NCI-H345 (cell line): ENCODE measurements at places on chromosomes 7 and 10.

DNA sequence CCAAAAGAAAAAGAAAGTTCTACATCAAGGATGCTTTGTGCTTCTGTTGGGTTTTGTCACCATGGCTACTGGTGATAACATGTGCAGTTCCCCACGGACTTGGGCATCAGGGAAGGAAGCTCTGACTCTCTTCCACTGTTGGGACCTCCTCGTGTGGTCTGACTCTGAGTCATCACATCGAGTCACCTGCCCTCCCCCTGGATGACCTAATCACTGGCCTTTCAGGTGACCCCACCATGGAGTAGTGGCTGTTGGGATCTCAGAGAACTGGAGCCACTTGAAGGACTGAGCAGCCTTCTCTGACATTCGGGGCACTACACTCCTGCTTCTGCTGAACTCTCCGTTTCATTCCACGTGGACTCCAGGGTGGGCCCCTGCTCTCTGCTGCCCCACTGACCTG lies 60.8 kb upstream of the DOCK1 start:
- no peak for DNase-seq

DNA sequence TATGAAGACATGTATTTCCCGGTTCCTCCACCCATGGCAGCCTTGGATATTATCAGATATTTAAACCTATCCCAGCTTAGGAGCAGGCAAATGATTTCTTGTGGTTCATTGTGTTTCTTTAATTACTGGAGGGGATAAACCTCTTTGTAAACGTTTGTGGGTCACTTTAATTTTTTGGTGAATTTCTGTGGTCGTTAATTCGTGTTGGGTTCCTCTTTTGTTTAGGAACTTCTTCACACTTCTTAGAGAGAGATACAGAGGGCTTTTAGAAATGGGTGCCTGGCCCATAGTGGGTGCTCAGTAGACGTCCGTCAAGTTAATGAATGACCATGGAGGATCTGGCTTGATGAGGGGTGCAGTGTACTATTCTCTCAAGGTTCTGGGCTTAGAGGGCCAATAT lies 27.2 kb upstream of the NUB1 start:
- DNase-seq: no peak

DNA sequence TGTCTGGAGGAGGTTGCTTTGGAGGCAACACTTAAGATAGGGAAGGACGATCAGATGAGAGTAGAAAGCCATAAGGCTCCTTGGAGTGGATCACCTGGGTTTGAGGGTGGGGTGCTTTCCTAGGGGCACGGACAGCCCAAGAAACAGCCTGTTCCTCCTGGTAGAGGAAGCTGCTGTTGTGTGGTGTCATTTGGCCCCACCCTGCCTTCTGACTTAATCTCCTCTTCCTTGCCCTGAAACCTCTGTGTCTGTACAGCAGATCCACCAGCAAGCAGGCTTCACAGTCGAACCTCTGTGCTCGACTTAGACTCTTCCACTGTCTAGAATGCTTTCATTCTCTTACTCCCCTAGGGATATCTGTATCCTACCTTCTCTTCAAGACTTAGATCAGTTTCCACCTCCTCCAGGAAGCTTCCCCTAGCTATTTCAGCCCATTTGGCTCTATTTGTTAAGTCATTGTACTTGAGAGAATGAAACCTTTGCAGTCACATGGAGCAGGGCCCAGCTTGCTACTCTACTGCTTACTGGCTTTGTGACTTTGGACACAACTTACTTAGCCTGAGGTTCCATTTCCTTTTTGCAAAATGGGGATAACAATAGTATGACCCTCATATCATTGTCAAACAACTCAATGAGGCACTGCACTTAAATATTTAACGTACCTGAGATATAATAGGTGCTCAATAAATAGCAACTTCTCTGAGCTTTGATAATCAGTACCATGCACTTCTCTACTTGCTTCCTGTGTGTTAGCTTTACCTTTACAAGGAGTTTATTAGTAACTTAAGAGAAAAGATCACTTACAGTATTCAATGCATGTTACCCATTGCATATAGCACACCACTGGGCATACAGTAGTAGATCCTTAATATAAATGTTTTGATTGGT lies 5.0 kb downstream of the MXI1 start:
- DNase-seq: no peak

- DNase-seq: no peak
These were observed 34.2 kb downstream of the ZNF487 start for GRCh38 chr10:43471146-43471545.

DNA sequence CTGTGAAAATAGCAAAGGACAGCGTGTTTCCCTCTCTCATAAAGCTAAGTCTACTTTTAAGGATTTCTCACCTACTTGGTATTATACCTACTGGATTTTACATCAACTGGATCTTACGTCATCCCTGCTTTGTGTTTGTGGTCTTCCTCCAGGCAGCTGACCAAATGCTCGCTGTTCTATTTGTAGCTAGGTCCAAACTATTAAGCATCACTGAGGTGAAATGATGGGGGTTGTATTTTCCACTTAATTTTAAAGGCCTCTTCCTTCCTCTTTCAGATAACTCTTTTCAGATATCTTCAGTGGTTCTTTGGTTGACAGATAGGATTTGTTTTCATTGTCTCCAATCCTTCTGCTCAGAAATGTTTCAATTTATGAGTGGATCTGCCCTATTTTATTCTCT lies 169.7 kb downstream of the RNLS start:
- no peak for DNase-seq

GRCh38 chr10:88551246-88551645 lies 31.9 kb downstream of the RNLS start:
- DNase-seq: no peak

GRCh38 chr10:123355748-123356481 lies 201.7 kb downstream of the BUB3 start:
- DNase-seq: no peak

GRCh38 chr7:81284576-81284975 lies 365.7 kb upstream of the SEMA3C start:
- no peak for DNase-seq

- no peak for DNase-seq
These were observed 538.8 kb downstream of the TYW1 start for GRCh38 chr7:67535241-67535989.

- DNase-seq: no peak
These were observed 11.8 kb upstream of the PDCD4 start for GRCh38 chr10:110859973-110860376.

GRCh38 chr7:107788662-107789061 lies 14.4 kb downstream of the SLC26A3 start:
- DNase-seq: no peak

- no peak for DNase-seq
These were observed 4.9 kb upstream of the RHOBTB1 start for GRCh38 chr10:60948851-60949250.

DNA sequence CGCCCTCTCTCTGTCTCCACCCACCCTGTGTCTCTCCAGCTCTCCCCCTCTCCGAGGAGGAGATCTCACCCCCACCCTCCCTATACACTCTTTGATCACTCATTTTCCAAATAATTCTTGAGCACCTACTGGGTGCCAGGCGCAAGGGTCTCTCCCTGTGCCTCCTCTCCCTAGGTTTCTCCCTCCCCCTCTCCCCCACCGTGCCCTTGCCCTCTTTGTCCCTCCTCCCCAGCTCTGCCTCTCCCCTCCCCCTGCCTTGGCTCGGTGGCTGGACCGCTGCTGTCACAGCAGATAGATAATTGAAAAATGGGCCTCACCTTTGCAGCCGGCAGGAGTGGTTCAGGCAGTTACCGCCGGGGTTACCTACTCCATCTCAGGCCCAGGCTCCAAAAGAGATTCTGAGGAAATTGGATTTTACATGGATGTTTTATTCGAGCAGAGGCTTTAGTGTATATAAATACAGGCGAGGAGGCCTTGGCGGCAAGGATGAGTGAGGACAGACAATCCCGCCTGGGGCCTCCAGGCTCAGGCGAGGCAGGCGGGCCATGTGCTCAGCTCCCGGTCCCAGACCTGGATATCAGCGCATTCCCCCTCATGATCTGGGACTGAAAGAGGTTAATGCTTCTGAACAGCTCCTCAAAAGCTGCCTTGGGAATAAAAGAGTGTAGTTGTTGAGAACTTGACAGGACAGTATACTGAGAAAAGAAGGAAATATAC lies 60.8 kb upstream of the BTRC start:
- peak; percentile 16 for DNase-seq

GRCh38 chr10:47160261-47160908 lies 139.6 kb upstream of the GDF10 start:
- no peak for DNase-seq

DNA sequence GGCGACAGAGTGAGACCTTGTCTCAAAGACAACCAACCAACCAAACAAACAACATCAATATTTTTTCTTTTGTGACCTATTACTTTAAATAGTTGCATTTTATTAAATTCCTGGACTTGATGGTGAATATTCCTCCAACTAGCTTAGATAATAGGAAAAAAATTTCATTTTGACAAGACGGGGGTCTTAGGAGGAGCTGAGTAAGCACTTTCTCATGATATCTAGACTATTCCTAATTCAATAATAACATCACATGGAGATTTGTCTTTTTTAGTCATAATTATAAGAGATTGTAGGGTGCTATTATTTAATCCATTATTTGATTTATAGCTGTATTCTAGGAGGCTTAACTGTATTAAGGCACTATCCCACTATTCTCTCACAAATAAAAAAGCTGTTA lies 702.5 kb downstream of the PHTF2 start:
- DNase-seq: no peak

DNA sequence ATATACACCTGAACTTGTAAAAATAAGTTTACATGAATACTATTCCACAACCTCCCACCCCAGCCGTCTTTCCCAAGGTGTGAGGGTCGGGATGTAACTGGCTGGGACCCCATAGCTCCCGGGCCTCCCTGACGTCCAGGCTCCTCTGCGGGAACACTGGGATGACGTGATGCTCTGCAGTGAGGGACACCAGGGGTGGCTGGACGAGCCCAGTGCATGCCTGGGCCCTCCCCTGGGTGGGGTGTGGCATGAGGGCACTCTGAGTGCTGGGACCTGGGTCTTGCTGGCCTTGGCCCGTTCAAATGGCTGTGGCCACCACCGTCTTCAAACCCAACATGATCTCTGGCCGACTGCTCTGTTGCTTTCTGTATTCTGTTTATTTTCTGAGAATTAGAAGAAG lies 182.4 kb downstream of the DNAJB6 start:
- DNase-seq: no peak

DNA sequence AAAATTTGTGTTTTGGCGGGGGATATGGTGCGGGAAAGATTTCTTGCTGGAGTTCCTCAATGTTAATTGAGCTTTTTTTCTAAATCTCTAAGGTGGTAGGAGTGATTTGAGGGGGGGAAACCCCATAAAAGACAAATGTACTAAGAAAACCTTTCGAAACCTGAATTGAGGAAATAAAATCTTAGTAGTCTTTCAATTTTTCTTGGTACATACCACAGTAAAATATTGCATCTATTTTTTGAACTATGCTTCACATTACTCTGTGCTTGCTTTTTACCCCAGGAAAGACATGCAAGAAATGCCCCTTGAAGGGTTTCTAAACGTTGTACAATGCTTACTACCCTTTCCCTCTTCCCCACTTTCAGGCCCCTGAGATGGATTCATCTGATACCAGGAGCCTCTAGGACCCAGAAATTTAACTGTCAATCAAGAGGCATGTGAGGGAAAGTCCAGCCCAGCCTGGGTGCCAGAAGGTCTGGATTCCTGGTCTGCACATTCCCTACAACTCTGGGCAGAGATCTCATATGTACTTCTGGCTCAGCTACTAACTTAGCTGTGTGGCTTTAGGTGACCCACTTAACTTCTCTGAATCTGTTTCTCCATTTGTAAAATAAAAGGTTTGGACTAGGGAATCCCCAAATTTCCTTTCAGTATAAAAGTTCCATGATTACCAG lies 5.8 kb upstream of the PDCD4 start:
- no peak for DNase-seq

GRCh38 chr10:21495752-21496342 lies 29.6 kb downstream of the SKIDA1 start:
- peak; percentile 70 for DNase-seq

- no peak for DNase-seq
These were observed at the start of gene PRKCQ for GRCh38 chr10:6579904-6580278. TSS of gene PRKCQ (minus strand) at chr10:6580276. CDS start at chr10:6515135, 65,141 bp downstream.

- no peak for DNase-seq
These were observed 83.6 kb upstream of the TMEM106B start for GRCh38 chr7:12127455-12127854.
